ENCODE measurements at places on chromosomes 1 and 21.
A peak's percentile ranks its signal among the peaks of the same experiment; 100 is the strongest.

- no peak for DNase-seq
Measured at GRCh38 chr1:199336745-199337640, 690.5 kb upstream of the NR5A2 start.

DNA sequence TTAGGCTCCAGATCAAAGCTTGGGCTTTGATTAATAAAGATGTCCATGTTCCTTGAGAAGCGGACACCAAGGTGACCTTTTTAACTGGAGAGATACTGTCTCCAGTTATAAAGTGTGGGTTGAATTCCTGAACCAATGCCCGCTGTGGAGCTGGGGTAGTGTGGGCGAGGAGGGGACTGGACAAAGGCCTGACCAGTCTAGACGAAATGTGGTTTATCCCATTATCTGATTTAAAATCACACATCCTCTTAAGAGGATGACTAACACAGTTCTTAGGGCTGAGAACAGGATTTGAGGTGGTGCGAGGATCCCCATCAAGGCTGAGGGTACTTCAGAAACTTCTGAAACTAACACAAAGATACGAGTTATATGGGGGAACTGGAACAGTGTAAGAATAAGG lies 84.5 kb upstream of the GCLM start:
- DNase-seq: no peak

GRCh38 chr1:228517655-228518054 lies 30.5 kb downstream of the RNF187 start:
- DNase-seq: no peak

DNA sequence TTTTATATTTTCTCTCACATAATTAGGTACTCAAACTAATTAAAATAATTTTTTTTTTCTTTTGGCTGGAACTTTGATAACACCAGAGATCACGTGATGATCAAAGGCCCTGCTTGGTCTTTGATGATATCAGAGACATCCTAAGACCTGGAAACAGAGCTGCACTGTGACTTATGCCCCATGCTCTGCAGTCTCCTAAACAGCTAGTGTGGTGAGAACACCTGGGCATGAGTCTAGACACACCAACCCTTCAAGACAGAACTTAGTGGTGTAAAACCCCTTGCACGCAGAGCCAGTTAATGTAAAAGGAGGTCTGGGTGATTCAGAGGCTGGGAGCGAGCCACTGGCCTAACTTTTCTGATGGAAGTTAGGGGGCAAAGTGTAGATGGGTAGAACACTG lies 70.3 kb downstream of the OMA1 start:
- no peak for DNase-seq

DNA sequence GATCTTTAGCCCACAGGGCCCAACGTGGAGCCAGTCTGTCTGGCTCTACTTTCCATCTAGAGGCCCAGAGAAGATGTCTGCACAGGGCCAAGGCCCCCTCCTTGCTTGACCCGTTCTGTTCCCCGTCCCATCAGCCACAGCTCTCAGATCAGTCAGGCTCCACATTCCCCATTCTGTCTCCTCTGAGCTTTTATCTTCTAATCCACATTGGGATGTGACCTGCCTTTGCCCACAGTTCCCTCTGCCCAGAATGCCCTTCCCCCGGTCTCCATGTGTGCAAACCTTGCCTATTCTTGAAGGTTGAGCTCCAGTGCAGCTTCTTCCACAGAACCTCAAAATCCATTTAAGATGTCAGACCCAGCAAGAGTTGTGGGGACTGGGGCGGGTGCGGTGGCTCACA lies 53.3 kb upstream of the WASF2 start:
- DNase-seq: no peak

GRCh38 chr1:201015551-201016091 lies 7.9 kb downstream of the KIF21B start:
- DNase-seq: no peak

DNA sequence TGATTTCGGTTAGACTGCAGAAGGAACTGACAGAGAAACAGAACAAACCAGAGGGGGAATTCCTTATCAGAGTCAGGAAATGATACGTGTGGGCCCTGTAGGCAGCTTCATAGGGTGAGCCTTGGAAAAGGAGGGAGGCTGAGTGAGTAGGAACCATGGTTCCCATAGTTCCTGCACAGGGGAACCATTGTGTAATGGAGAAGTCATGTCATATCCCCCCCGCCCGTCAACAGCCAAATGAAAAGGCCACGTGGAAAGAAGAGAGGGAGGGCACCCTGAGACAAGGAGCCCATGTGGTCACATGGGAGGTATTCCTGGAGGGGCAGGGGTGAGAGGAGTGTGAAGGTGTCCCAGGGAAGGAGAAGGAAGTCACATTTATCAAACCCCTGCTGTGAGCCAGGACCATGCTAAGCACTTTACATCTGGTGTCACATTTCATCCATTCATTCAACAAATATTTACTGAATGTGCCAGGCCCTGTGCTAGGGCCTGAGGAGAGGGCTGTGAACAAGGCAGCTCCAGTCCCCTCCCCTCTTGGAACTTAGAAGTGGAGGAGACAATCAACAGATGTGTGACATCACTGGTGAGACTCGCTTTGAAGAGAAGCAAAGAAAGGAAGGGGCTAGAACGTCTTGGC lies 15.7 kb upstream of the FGR start:
- peak; percentile 19 for DNase-seq

DNA sequence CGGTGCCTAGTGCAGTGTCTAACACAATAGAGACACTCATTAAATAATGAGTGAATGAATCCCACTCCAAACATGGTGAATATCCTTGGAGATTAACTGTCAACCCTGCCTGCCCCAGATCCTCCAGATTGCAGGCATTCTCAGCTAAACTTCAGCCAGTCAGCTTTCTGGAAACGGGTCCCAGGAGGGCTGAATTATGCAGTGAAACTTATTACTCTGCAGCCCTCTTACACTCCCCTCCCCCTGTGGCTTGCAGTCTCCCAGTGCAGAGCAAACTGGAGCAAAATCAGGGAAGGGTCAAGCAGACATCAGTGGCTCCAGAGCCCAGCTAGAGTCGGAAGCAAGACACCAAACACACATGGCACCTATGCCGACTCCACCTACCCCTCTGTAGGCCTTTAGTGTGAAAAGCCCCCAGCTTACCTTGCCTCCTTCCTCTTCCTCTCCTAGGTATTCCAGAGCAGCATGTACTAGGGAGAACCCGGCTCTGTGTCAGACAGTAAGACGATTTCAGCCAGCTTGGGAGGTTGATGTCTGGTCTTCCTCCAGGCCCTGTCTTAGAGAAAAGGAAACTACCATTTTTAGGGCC lies 6.5 kb upstream of the RGS16 start:
- DNase-seq: no peak

GRCh38 chr1:247548092-247548491 lies 842 bp upstream of the GCSAML start:
- no peak for DNase-seq

- DNase-seq: no peak
Measured at GRCh38 chr1:215637041-215637573, 70.0 kb downstream of the KCTD3 start.

DNA sequence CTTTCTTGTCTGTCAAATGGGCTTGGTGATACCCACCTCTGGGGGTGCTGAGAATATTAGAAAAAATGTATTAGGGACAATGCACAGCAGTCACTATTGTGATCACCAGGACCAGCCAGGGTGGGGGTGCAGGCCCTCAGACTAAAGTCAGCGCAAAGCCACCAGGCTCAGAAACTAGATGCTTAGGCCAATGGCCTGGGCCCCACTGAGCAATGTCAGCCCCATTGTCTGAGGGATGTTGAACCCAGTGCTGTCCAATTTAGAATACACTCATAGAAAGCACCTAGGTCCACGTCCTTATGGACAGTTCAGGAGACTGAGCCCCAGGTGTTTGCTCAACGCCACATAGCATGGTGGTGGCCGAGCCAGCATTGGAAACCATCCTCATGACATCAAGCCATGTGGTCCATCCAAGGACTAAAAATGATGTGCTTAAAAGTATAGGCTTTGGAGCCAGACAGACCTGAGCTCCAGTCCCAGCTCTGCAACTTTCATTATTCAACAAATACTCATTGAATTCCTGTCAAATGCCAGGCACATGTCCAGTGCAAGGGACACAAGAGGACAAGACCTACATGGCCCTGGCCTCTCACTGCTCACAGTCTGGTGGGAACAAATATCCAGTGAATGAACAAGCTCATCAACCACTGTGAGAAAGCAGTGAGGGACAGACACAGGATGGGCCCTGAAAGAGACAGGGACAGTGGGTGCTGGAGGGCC lies 273.8 kb downstream of the MATN1 start:
- DNase-seq: no peak

DNA sequence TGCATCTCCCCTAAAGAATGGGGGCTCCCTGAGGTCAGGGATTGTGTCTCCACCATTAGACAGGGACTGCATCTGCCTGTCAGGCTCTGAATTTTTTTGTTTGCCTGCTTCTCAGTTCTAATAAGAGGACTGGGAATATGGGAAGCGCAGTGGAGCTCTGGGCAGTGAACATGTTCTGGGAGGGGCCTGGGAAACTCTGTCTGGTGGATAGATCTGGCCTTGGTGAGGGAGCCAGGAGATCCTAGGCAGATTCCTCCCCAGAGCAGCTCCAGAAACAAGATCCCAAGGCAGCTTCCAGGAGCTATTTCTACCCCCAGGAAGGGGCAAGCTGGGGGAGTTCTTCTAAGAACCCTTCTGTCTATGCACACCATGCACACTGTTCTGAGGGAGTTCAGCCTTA lies 12.6 kb upstream of the MYOG start:
- no peak for DNase-seq

- DNase-seq: no peak
Measured at GRCh38 chr21:15421441-15421881, 308.3 kb upstream of the USP25 start.

- DNase-seq: no peak
Measured at GRCh38 chr1:167629681-167630567, at the start of gene RCSD1. Gene RCSD1 (plus strand): TSS chr1:167630232. CDS start chr1:167630424, 192 bp downstream.

- DNase-seq: no peak
Measured at GRCh38 chr1:155871390-155871789, 12.0 kb downstream of the SYT11 start.

DNA sequence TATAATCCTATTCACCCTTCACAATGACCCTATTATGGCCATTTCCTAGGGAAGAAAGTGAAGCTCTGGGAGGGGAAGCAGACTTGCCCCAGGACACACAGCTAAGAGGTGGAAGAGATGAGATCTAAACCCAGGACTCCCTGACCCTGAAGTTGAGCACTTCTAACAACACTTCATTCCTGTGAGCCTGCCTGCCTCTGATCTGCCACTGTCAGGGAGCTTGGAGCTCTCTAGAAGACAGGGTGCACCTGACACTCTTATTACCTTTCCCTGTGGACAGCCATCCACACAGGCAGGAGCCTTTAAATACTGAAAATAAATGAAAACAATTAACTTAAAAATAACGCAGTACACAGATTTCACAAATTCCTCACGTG lies 599 bp downstream of the MKNK1 start:
- DNase-seq: no peak

- peak; percentile 77 for DNase-seq
Measured at GRCh38 chr21:44681861-44682579, at the start of gene KRTAP12-1. Gene KRTAP12-1 (minus strand): TSS chr21:44682163. CDS start chr21:44682123, 40 bp downstream.

- no peak for DNase-seq
Measured at GRCh38 chr21:32584472-32584871, 851 bp downstream of the TCP10L start.

DNA sequence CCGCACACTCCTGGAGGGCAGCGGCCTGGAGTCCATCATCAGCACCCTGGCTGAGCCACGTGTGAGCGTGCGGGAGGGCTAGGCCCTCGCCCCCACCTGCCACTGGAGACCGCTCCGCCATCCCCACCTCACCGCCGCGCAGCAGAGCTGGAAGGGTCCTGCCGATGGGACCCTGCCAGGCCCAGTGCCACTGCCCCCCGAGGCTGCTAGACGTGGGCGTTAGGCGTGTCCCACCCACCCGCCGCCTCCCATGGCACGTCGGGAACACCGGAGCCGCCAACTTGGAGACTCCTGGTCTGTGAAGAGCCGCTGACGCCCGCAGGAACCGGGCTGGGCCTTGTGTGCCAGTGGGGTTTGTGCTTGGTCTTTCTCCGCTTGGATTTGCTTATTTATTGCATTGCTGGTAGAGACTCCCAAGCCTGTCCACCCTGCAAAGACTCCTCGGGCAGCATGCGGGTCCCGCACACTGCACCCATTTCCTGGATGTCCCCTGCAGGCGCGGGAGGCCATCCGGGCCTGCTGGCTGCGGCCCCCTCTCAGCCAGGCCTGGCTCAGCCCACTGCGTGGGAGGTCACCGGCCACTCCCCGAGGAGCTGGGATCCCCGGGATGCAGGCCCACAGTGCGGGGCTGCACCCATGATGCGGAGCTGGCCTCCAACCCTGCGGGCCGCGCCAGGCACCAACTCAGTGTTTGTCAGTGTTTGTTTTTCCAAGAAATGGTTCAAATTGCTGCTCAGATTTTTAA lies 6.0 kb downstream of the LY9 start:
- no peak for DNase-seq

DNA sequence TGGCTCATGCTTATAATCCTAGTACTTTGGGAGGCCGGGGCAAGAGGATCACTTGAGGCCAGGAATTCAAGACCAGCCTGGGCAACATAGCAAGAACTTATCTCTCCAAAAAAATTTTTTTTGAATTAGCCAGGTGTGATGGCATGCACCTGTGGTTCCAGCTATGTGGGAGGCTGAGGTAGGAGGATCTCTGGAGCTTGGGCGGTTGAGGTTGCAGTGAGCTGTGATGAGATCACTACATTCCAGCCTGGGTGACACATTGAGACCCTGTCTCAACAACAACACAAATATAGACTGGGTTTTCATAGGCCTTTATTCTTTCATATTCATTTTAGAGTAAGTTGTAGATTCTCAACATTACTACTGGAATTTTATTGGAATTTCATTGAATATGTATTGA lies 12.8 kb downstream of the MED18 start:
- no peak for DNase-seq

GRCh38 chr1:170959385-170959784 lies 24.1 kb downstream of the MROH9 start:
- DNase-seq: no peak

DNA sequence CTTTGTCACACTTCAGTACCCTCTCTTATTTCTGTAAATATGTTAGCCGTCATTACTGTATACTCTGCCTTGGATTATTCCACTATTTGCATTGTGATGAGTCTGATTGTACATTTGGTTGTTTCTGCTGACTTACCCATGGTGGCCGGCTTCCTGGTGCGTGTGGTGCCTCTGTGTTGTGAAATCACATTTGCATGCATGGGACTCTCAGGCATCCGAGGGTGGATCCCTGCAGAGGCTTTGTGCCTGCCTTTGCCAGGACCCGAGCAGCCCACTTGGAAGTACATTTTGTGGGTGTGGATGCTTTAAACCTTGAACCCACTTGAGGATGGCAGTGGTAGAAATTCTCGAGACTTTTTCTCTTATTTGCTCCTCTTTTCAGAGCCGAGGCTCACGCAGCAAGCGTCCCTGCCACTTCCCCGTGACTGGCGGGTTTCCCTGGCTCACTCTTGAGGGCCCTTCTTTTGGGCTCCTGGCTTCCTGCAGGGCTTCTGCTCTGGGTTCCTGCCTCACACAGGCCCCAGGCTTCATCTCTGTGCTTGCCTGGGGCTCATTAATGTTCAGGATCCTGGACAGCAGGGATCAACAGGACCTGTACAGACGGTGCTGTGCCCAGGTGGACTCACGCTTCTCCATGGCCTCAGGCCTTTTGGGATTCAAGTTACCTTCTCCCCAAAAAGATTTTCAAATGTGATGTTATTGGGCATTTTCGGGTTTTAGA lies 36.6 kb downstream of the POFUT2 start:
- DNase-seq: no peak

GRCh38 chr21:30382201-30382600 lies 10.1 kb upstream of the KRTAP13-2 start:
- no peak for DNase-seq

GRCh38 chr1:182397653-182398393 lies 2.6 kb downstream of the TEDDM1 start:
- no peak for DNase-seq
